ENCODE measurements at places on chromosomes 3 and 15.

- no peak for DNase-seq
Observed at GRCh38 chr3:53252096-53252946, 3.5 kb downstream of the TKT start.

- DNase-seq, result no peak
Observed at GRCh38 chr3:126679831-126680666, 24.0 kb upstream of the CHCHD6 start.

DNA sequence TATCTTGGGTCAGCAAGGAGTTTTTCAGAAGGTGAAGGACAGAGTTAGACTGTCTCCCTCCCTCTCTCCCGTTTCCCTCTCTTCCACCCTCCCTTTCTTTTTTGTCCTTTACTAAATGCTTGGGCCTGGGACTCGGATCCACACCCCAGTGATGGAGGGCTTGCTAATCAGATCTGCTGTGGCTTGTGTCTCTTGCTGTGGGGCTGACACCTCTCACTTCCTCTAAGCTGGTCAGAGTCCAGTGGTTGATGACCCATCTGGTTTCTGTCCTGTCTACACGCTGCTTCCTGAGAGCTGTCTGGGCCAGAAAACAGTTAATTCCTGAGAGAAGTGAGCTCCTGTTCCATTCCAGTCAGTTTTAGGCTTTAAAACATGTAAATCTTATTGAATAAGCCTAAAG is 849 bp downstream of the TRAK1 start:
- no peak for DNase-seq

DNA sequence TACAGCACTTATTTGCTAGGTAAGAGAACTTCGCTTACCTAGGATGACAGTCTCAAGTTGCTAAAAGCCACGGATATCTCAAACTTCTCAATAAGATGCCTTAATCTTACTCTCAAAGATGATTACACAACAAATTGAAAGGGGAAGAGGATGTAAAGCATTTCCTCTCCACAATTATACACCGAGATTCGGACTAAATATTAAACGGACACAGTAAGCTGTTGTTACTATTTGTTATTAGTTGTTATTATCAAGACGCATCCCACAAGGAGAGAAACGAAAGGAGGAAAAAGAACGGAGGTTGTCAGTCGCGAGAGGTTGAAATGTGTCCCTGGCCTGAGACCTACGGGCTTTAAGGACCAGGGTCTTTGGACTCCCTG is 660 bp downstream of the ZNF106 start:
- no peak for DNase-seq

- DNase-seq, result no peak
Observed at GRCh38 chr3:187736418-187736871, 8.8 kb downstream of the BCL6 start.
